ENCODE measurements at places on chromosomes 7 and 10.

DNA sequence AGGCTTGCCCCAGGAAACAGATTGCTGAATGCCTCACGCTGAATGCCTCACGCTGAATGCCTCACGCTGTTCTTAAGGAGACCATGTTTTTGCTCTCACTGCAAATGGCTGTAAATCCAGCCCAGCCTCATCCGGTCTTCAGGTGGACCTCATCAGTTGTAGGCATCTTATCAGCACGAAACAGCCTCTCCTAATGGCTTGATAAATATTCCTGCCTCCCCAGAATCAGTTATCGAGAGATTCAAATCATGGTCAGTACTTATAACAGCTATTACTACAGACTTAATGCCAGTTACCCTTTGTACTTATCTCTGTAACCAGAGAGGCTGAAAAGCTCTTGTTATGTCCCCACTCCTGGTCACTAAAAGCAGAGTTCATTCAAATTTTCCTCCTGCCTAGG lies 290.6 kb downstream of the FZD1 start:
- no peak for DNase-seq

DNA sequence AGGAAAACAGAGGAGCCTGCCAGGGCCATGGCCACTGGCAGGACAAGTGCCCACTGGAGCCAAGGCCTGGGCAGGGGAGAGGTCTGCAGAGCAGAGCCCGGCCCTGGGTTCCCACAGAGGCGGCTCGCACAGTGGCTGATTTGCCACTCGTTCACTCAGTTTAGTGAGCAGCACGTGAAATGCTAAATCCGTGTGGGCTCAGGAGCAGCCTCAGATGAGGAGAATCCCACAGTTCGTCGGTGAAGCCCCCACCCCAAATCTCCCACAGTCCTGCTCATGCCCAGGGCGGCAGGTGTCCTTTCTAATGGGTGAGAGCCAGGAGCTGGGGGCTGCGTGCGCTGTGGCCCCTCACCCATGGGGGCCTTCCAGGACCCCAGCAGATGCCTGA lies 107.7 kb upstream of the FAM20C start:
- no peak for DNase-seq

DNA sequence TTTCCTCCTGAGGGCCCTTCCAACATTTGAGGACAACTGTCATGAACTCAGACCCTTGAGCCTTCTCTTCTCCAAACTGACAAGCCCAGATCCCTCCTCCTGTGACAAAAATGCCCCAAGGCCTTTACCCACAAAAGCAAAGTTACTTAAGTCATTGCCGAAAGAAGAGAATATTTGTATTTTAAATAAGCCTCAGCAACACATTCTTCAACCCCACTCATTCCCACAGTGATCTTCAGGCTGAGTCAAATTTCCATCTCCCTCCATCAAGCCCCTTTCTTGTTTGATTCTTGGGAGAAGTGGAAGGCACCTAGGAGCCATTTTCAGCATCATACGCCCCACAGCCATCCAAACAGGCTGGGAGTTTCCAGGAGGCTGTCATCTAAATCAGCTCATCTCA lies 150.8 kb upstream of the PDE1C start:
- no peak for DNase-seq

DNA sequence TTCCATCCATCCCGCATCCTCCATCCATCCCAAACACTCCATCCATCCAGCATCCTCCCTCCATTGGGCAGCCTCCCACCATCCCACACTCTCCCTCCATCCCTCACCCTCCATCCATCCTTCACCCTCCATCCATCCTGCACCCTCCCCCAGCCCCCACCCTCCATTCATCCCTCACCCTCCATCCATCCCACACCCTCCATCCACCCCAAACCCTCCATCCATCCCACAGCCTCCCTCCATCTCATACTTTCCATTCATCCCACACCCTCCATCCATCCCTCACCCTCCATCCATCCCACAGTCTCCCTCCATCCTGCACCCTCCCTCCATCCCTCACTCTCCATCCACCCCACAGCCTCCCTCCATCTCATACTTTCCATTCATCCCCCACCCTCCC lies 60.4 kb downstream of the FOXI2 start:
- DNase-seq: no peak

DNA sequence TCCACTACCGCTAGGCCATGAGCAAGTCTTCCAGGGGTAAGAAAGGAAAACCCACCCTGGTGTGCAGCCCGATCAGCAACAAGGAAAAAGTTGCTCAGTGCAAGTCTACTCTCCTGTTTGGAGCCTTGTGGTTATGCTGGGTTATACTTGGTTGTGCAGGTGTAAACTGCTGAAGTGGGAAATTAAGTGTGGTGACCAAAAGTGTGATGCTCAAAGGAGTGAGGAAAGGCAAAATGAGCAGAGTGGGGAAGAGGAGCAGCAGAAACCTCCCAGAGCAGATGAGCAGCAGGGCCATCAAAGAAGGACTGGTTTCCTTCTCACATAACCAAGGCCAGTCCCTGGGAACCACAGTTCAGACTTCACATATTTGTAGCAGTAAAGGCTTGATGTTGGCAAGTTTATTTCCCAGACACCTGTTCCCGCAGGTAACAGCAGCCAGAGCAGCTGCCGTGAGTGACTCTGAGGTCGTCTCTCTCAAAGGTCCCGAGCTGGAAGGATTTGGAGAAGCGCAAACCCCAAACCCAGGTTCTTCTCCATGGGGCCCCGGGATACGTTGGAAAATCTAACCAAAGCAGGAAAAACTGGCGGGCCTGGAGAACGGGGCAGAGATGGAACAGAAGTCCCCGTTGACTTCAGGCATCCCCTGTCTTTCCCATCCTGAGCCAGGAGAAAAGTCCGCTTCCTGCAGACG lies 607 bp upstream of the SMO start:
- no peak for DNase-seq

DNA sequence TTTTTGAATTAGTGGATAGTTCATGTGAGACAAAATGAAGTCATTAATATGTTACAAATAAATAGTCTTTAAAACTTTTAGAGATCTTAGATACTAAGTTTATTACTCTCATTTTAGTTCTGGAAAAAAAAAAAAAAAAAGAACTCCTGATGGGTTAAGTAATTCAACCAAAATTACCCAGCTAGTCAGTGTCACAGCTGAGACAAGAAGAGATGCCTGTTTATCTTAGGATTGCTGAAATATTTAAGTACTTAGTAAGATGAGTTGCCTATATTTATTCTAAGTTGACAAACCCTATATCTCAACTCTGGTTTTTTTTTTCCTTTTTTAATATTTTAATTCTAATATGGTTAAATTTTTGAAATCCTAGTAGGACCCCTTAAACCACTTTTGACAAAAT lies 781.0 kb upstream of the LRRN3 start:
- DNase-seq: no peak

DNA sequence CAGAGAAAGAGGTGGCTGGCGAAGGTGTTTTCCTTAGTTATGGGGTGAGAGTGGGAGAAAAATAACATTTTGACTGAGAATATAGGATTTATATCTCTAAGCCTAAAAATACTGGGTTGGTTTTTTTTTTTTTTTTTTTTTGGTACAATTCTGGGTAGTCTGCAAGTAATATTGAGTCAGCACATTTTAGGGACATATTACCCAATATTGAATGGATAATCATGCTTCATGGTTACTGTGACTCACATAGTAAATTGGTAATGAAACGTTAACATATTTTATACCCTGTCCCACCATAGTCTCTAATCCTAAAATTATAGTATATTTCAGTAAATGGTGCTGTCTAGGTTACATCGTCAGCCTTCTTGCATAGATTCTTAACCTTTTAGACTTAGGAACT lies 91.4 kb downstream of the TPST1 start:
- no peak for DNase-seq

- DNase-seq: no peak
These were observed 161.9 kb downstream of the CELF2 start for GRCh38 chr10:11179516-11180105.

All from omental fat pad (tissue), 4 donors.